ENCODE measurements at places on chromosomes 5 and 9. TPM values are rescaled to one million over a fixed set of nuclear protein-coding genes. Genes with fewer than 3 reads are reported as not detected.

DNA sequence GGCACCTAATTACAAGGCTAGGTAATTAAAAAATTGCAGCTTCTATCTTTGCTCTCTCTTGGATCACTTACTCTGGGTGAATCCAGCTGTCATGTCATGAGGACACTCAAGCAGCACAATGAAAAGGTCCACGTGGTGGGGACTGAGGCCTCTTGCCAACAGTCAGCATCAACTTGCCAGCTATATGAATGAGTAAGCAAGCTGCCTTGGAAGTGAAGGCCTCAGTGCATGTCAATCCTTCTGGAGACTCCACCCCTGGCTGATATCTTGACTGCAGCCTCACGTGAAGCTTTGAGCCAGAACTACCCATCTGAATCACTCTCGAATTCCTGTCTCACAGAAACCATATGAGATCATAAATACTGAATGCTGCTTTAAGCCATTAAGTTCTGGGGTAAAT lies 140.5 kb downstream of the SNX18 start:
- no peak for DNase-seq

Gene GALNT12
- 38.5 TPM for total RNA-seq

DNA sequence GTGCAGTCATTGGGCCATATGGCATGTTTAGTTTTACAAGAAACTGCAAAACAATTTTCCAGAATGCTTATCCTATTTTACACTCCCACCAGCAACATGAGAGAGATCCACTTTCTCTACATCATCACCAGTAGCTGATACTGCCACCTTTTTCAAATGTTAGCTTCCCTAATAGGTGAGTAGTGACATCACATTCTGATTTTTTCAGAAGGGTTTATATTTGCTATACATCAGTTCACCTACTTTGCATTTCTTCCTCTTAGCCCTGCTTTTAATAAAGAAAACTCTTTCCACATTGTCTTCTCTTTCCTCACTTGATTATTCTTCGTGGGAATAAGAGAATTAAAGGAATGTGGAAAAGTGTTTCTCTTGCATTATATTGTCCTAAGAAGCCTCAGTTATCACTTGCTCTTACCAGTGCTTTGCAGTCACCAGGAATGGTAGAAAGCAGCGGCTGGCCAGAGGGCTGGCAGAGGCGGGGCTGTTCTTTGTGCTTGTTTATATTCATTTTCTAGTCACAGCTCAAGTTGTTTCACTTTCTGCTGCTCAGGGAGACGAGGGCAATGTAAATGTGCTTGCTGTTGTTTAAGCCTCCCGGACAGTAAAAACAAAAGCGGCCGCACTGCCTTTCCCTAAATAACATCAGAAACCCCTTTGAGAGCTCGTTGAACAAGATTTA lies 164.8 kb downstream of the HSD17B3 start:
- DNase-seq, result peak; percentile 81

DNA sequence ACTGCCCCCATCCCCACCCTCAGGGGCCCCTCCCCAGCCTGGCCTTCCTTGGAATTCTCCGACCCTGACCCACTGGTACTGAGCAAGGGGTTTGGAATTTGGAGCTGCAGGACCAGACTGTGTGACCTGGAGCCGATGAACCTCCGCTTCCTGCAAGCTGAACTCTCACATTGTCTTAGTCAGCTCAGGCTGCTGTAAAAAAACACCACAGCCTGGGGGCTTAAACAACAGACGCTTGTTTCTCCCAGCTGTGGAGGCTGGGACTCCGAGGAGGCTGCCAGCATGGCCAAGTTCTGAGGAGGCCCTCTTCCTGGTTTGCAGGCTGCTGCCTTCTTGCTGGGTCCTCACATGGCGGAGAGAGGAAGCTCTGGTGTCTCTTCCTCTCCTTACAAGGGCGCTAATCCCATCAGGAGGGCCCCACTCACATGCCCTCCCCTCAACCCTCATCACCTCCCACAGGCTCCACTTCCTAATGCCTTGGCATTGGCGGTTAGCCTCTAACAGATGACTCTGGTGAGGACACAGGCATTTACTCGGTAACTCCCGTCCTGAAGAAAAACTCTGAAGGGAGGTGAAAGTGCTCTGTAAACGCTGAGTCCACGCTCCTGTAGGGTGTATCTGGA lies 42.4 kb downstream of the C5orf15 start:
- no peak for DNase-seq

DNA sequence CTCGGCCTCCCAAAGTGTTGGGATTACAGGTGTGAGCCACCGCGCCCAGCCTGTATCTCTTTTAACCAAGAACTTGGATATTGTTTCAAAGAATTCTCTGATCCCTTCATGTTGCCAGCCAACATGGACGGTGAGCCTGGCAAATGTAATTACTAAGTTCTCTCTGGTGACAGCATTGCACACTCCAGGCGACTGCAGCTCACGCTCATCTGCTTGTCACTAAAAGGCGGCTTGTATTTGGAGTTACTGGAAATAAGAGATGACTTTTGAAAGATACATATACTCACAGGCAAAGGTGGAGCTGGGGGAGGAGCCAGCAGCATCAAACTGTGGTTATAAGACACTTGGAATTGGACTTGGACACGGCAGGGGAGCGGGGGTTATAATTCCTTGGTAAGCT lies 172.3 kb downstream of the SLIT3 start:
- DNase-seq, result no peak

- no peak for DNase-seq
Observed at GRCh38 chr5:88256037-88256436, 12.6 kb downstream of the TMEM161B start.

DNA sequence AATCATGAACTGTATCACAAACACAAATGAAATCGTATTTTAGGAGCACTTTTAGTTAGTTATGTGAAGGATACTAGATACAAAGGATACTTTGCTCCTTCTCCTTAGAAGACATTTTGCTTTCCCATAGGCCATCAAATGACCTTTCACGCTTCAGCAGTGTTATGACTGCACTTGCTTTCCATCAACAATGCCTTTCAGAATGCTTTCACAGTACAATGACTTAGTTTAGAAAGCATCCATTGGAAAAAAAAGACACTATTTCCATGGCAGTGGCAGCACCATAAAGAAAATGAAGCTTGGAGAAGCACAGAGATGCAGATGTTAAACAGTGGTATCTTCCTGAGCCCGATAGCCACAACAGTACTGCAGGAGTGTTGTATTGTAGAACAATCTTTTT lies 203.9 kb downstream of the PCSK1 start:
- no peak for DNase-seq

DNA sequence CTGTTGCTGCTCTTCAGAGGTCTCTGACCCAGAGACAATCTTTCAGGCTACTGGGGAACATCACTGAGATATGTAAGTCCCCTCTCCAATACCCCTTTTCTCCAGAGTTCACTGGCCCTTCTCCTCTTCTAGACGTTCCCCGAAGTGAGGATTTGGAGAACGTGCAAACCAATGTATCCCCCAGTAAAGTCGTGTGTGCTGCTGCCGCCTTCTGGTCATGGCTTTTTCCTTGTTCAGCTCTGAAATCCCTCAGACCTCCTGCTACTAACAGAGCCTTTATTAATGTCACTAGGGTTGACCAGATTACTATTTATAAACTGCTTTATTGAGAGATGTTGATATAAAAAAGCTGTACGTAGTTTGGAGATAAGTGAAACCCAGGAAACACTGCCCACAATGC lies 1028.6 kb downstream of the CDH9 start:
- DNase-seq, result no peak

Gene NUTM2G
- not detected for total RNA-seq

Gene ZNF608
- total RNA-seq, result 29.6 TPM

DNA sequence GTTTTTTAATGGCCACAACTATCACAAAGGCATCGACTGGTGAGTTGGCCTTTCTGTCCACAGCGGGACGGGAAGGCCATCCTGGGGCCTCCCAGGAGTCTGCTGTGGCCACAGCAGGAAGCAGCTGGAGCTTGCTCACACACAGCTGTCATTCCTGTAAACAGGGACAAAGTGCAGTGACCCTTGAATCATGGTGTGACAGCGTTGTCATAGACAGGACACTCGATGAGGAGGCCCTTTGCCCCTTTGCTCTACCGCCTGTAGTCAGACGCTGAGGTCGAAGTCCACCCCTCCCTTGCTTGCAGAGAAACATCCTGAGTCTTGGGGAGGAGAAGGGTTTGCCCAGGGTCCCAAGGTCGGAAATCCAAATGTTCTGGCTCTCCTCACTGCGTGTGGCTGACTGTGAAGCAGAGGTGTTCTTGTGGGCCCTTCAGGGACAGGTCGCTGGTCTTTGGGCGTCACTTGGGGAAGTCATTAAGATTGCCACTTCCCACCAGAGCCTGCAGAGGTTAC lies 35.1 kb downstream of the NDST1 start:
- no peak for DNase-seq

- DNase-seq, result no peak
Observed at GRCh38 chr5:58244819-58245475, 214.9 kb downstream of the PLK2 start.

DNA sequence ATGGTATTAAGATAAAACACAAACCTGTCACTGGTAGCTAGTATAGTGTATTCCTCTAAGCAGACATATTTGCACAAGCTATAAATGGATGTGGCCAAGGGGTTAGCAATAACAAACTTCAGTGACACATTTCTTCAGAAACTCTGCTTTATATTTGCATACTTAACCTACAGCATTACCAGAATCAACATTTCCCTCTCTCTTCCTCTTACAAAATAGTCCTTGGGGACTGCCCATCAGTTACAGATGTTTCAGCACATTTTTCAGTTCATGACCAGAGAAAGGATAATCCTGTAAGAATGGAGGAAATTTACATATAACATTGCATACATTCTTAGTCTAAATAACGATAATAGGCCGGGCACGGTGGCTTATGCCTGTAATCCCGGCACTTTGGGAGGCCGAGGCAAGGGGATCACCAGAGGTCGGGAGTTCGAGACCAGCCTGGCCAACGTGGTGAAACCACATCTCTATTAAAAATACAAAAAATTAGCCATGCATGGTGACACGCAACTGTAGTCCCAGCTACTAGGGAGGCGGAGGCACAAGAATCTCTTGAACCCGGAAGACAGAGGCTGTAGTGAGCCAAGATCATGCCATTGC lies 25.3 kb upstream of the SLC1A1 start:
- no peak for DNase-seq

- DNase-seq, result no peak
Observed at GRCh38 chr5:120454094-120454798, 9.9 kb upstream of the PRR16 start.

Gene CXCL14
- total RNA-seq, result 2.3 TPM

- no peak for DNase-seq
Observed at GRCh38 chr9:117696154-117696553, 8.0 kb upstream of the TLR4 start.

GRCh38 chr5:76521240-76521758 lies 101.9 kb downstream of the F2RL2 start:
- no peak for DNase-seq

DNA sequence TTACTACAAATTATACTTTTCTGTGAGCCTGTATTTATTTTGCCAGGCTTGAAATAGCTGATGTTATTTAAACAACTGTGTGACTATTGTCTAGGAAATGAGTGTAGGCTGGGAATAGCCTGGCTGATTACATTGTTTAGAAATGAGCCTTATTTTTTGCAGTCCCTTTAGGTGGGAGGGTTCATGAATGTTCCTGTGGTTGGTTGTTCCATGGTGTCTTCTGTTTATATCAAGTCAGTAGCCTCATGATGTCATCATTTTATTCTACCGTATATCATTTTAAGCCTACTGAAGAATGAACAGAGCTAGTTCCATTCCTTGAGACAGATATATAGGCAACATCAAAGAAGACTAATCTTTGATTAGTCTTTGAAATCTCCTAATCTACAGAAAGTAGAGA lies 53.1 kb downstream of the MAP1B start:
- DNase-seq, result no peak
